SJCRH30 (cell line): ENCODE measurements at places on chromosomes 7 and 10. TPM values are rescaled to one million over a fixed set of nuclear protein-coding genes. Genes with fewer than 3 reads are reported as not detected.

DNA sequence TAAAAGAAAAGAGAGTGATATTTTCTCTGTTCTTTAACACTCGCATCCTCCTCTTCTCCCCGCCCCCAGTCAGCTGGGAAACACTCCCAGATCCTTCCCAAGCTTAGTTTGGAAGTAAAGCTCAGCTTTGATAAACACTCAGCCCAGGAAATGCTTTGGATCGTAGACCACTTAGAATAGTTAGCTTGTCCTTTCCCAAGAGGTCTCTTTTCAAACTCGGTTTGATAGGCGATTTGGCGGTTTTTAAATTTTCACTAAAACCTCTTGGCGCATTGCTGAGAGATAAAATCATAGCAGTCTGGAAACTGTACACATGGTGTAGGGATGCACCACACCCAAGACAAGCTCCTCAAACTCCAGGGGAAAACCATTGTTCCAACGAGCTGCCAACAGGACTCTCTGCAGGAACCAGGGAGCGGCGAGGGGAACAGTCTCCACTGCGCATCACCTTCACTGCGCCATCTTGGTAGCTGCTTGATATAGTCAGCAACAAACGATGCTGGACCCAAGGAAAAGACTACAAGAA is 22.3 kb downstream of the SMURF1 start:
- no peak for DNase-seq
- no peak overlapping the region for H3K4me3 ChIP-seq
- no peak overlapping the region for H3K27ac ChIP-seq
- no peaks in the 10 kb centered on the region for H3K36me3 ChIP-seq
- H3K27me3 ChIP-seq: no peaks in the 10 kb centered on the region

- peak overlapping the region; percentile 87 for H3K4me3 ChIP-seq
- H3K36me3 ChIP-seq: peaks cover 3% of the 10 kb centered on the region; the same call in 1 of the 2 replicates
- H3K4me1 ChIP-seq: no peaks in the 10 kb centered on the region
- no peaks in the 10 kb centered on the region for H3K27me3 ChIP-seq
- peak; percentile 39 for DNase-seq
Measured at GRCh38 chr7:66682350-66683093, 53.8 kb downstream of the KCTD7 start.

DNA sequence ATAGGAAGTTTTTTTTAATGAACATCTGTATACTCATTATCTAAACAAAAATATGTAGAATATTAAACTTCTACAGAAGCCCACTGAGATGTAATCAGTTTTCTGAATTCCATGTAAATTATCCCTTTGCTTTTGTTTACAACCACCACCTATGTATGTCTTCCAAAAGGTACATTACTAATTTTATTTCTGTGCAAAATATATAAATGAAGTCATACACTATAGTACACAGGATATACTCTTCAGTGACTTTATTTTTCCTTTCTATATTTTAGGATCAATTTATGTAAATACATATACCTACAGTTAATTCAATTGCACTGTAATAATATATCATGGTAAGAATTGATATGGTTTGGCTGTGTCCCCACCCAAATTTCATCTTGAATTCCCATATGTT is 1236.9 kb downstream of the DNAJB9 start:
- H3K27ac ChIP-seq: no peak overlapping the region
- H3K27me3 ChIP-seq: no peaks in the 10 kb centered on the region
- H3K4me3 ChIP-seq: no peak overlapping the region
- DNase-seq: no peak

DNA sequence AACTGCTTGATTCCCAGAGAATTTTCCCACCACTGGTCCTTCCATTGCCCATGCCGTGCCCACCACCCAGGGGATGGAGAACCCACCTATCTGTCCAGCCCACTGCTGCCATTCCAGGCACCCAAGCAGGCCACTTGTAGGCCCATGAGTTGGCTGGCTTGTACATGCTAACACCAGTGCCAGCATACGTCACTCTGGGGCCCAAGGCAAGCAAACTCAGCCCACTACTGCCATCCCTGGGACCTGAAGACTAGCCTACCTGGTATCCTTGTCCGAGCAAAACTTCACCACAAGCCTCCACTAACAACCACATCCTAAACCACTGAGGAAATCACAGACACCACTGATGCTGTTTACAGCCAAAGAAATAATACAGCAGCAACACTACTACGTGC is 44.7 kb upstream of the CDK6 start:
- H3K36me3 ChIP-seq: no peaks in the 10 kb centered on the region
- no peak for DNase-seq
- H3K27ac ChIP-seq: no peak overlapping the region
- no peak overlapping the region for H3K4me3 ChIP-seq
- no peaks in the 10 kb centered on the region for H3K27me3 ChIP-seq

- H3K27me3 ChIP-seq: no peaks in the 10 kb centered on the region
- H3K36me3 ChIP-seq: peaks cover 21% of the 10 kb centered on the region; the same call in 1 of the 2 replicates
- peak; percentile 73 for DNase-seq
- no peak overlapping the region for H3K27ac ChIP-seq
Measured at GRCh38 chr7:114663502-114663901, 248.9 kb downstream of the FOXP2 start.

GRCh38 chr10:88999625-89000024 is 9.0 kb downstream of the FAS start:
- H3K27me3 ChIP-seq: no peaks in the 10 kb centered on the region
- no peak overlapping the region for H3K4me3 ChIP-seq
- no peaks in the 10 kb centered on the region for H3K4me1 ChIP-seq

- no peak overlapping the region for H3K4me3 ChIP-seq
- no peaks in the 10 kb centered on the region for H3K27me3 ChIP-seq
- H3K4me1 ChIP-seq: no peaks in the 10 kb centered on the region
- H3K36me3 ChIP-seq: no peaks in the 10 kb centered on the region
Measured at GRCh38 chr10:15504101-15504840, 133.2 kb upstream of the FAM171A1 start.

DNA sequence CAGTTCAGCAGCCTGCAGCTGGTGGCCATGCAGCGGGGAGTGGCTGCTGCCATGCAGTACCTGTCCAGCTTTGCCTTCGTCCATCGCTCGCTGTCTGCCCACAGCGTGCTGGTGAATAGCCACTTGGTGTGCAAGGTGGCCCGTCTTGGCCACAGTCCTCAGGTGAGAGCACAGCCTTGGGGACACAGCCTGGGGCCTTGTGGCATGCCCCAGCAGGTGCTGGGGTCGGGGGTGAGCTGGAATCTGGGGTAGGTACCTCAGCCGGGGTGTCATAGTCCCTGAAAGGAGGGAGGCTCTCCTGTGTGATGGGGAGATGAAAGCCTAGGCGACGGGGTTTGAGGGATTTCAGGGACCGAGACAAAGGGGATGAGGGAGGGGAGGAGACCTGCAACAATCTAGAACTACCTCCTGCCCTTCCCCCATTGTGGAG is 14.1 kb downstream of the EPHB6 start:
- DNase-seq: no peak
- no peak overlapping the region for H3K27ac ChIP-seq
- no peaks in the 10 kb centered on the region for H3K36me3 ChIP-seq
- peaks cover 13% of the 10 kb centered on the region for H3K27me3 ChIP-seq
- H3K4me1 ChIP-seq: no peaks in the 10 kb centered on the region
- H3K4me3 ChIP-seq: no peak overlapping the region

- H3K27ac ChIP-seq: no peak overlapping the region
- H3K4me1 ChIP-seq: peaks cover 28% of the 10 kb centered on the region
- no peaks in the 10 kb centered on the region for H3K36me3 ChIP-seq
- DNase-seq: no peak
- no peaks in the 10 kb centered on the region for H3K27me3 ChIP-seq
Measured at GRCh38 chr10:71765176-71765904, 8.0 kb downstream of the VSIR start.

DNA sequence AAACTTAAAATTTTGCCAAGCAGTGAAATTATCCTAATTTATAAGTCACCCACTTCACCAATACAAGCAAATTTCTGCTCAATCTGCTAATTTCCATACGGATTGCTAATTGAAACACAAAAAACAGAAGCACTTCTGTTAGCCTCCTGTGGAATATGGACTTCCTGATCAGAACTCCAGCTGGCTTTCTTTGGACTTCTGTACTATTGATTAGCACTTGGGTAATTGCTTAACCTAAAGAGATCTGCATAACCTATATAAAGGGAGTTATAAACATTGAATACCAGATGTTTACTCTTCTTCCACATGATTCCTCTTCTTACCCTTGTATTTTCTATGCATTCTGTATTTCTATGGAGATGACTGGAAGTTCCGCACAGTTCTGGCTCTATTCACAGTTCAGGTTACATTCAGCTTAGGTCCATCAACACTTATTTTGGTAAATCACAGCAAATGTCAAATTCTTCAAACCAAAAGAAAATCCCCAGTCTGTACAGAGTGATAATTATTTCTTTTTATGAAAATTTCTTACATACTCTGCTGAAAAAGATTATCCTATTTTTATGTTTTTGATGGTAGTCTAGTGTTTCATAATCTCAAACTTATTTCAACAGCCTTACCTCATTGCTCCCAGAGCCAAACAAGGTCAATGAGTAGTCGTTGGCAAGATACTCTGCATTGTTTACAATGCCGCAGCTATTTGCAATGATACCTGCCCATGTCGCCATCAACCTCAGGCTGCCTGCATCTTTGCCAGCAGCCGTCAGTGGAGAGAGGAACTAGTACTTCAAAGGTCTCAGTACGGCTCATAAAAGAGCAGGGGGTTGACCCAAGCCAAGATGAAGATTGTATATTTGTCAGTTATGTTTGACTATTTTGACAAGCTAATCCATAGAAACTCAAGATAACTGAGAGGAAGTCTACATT is 225.6 kb downstream of the AHR start:
- H3K36me3 ChIP-seq: no peaks in the 10 kb centered on the region
- H3K27ac ChIP-seq: no peak overlapping the region
- H3K4me3 ChIP-seq: no peak overlapping the region
- no peaks in the 10 kb centered on the region for H3K27me3 ChIP-seq

DNA sequence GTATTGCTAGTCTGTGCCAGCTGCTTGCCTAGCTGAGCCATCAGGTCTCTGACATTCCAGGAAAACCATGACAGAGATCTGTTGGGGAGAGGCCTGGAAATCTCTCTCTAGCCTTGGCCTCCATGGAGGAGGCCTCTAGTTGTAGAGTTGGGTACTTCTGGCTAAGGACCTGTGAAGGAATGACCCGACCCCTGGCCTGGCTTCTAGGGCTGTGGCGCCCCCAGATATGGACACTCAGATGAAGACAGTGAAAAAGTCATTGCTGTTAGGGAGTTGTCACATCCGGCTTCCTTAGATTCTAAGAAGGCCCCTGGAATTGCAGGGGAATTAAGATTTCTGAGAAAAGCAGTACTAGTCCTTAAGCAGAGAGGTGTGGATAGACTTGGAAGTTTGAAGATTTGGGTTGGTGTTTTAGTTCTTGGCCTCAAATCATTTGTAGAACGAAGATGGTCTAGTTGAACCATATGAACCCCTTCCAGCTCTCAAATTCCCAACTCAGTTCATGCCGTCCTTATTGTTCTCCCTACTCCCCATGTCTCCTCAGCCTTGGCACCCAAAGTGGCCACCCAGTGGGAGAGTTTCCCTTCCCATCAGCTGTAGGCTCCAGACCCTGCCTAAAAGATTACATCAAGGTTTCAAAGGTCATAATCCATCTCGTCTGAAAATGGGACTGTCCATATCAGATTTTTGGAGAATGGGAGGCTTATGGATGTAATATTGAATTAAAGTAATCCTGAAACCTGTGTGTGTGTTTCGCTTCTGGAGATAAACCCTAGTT is 7.0 kb downstream of the HHEX start:
- DNase-seq: no peak
- no peaks in the 10 kb centered on the region for H3K36me3 ChIP-seq
- no peak overlapping the region for H3K27ac ChIP-seq
- no peaks in the 10 kb centered on the region for H3K27me3 ChIP-seq

GRCh38 chr7:17912536-17913235 is 27.6 kb downstream of the SNX13 start:
- no peak overlapping the region for H3K4me3 ChIP-seq
- no peaks in the 10 kb centered on the region for H3K4me1 ChIP-seq
- no peak for DNase-seq
- H3K27me3 ChIP-seq: no peaks in the 10 kb centered on the region
- H3K36me3 ChIP-seq: no peaks in the 10 kb centered on the region

DNA sequence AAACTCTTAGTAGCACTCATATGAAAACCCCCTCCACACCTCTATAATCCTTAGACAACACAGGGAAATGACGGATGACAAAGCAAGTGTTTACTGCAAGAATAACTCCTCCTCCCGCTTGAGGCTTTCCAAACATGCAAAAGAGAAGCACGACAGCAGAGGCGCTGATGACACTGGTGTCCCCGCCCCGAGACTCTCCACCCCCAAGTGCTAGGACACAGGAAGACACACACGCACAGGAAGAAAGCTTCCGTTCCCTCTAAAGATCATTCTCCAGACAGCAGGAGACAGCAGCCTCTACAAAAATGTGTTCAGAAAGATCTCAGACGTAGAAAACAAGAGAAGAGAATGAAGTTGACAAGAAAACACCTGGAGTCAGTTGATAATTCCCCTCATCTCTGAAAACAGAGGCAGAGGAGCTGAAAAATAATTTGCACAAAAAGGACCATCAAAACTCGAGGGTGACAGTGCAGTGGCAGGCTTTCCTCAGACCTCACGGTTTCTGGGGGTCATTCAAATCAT is 90.2 kb downstream of the DLG5 start:
- H3K27me3 ChIP-seq: no peaks in the 10 kb centered on the region
- peaks cover 10% of the 10 kb centered on the region for H3K36me3 ChIP-seq
- DNase-seq: no peak
- H3K4me1 ChIP-seq: no peaks in the 10 kb centered on the region

DNA sequence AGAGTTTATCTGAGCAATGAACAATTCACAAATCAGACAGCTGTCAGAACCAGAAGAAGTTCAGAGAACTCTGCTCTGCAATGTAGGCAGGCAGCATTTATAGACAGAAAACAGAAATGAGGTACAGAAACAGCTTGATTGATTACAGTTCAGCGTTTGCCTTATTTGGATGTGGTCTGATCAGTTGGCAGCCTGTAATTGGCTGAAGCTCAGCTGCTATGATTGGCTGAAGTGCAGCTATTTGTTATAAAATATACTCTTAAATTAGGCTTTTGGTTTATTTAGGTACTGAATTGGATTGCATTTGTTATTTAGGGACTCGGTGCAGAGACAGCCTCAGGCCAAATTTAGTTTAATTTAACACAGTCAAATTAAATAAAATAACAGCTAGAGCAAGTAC is 85.8 kb upstream of the JAZF1 start:
- no peak overlapping the region for H3K27ac ChIP-seq
- no peak overlapping the region for H3K4me3 ChIP-seq
- no peaks in the 10 kb centered on the region for H3K27me3 ChIP-seq
- no peaks in the 10 kb centered on the region for H3K4me1 ChIP-seq
- no peaks in the 10 kb centered on the region for H3K36me3 ChIP-seq
- no peak for DNase-seq

EIF3A gene
- 170 and 192 TPM in 2 replicates for total RNA-seq

FOXI2 gene
- not detected in 2 replicates for total RNA-seq

POLD2 gene
- total RNA-seq: 149 and 162 TPM in 2 replicates

DKK1 gene
- 0.38 and 0.56 TPM in 2 replicates for total RNA-seq

MKI67 gene
- 84.9 and 90.0 TPM in 2 replicates for total RNA-seq

IGFBP3 gene
- total RNA-seq: 0.56 TPM in 1 of 2 replicates, not detected in the other

CADPS2 gene
- not detected in 2 replicates for total RNA-seq

VKORC1L1 gene
- 25.6 and 27.0 TPM in 2 replicates for total RNA-seq

DNAH11 gene
- 1.0 and 1.1 TPM in 2 replicates for total RNA-seq

DRGX gene
- 15.0 and 17.8 TPM in 2 replicates for total RNA-seq

PPP1R3A gene
- 0.02 TPM in 1 of 2 replicates, not detected in the other for total RNA-seq

AKR1C1 gene
- total RNA-seq: 2.7 and 3.6 TPM in 2 replicates

TDRD1 gene
- total RNA-seq: 0.61 TPM in 2 replicates
